AG20443 (cell line): ENCODE measurements at places on chromosomes 7 and 10.

DNA sequence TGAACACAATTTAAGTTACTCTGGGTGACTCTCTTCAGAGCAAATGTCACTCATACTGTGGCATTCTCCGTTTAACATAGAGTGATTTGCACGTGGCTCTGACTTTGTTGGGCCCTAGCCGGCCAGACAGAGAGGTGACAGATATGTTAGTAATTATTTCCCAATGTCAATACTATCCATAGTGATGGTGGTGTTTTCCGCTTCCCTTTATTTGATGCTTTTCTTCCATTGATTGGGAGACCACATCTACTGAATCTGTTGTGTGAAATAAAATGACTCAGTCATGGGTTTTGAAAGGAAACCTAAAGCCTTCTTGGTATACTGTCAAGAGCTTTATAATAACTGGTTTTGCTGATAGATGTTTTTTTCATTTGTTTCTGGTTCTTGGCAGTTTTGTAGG is 7.4 kb downstream of the AVL9 start:
- no peak for DNase-seq

DNA sequence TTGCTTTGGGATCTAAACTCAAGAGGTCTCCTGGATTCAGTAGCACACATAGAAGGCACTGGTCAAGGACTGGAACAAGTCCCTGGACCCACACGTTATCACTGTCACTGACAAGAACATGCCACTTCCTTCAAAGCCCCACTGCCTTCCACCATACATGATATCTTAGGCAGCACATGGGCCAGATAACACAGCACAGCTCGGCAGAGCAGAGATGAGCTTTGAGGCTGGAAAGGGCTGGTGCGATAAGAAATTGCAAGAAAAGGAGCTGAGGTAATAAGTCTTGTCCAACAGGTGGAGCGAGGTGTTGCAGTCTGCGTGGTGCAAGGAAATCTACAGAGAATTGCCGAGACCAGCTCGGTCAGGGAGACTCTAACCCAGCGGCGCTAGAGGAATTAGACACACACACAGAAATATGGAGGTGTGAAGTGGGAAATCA is 139.8 kb upstream of the CDK13 start:
- DNase-seq, result no peak

GRCh38 chr10:53903756-53904155 is 897.3 kb downstream of the PCDH15 start:
- DNase-seq, result no peak

DNA sequence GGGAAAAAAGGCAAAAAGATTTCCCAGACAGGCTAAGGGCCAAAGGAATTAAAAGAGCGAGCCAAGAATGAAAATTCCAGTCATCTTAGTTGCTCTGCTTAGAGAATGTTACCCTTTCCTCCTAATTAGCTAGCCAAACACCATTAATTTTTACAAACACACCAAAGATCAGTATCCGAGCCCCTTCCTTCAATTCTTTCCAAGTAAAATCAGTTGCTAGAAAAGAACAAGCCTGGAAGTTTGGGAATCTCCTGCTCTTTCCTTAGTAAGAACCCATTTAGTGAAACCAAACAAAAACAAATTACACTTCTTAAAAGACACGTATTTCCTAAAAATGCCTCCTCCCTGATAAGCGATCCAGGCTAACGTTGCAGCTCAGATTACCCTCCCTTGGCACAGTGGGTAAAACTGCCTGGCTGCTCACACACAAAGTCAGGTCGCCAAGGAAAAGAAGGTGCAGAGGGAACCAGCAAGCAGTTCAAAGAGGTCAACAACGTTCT is 57.1 kb upstream of the ABLIM1 start:
- peak; percentile 42 for DNase-seq

- peak; percentile 88 for DNase-seq
Measured at GRCh38 chr10:69318867-69319727, 40.8 kb downstream of the HK1 start.

- DNase-seq, result no peak
Measured at GRCh38 chr10:28892818-28893547, 215.7 kb downstream of the BAMBI start.

DNA sequence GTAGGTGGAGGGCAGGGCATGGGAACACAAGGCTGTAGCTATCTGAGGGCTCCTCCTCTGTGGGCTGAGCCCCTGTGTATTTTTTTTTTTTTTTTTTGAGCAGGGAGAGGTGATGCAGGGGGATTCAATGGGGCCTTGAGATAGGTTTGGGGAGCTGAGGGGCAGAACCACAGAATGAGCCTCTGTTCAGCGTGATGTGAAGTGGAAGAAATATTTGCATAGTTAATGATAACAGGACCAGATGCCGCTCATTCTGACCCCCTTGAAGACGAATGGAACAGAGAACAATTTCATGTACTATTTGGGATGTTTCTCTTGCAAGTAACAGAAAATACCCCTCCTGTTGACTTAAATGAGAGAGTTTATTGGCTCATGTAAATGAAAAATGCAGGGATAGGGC is 69.7 kb upstream of the EMX2 start:
- no peak for DNase-seq

DNA sequence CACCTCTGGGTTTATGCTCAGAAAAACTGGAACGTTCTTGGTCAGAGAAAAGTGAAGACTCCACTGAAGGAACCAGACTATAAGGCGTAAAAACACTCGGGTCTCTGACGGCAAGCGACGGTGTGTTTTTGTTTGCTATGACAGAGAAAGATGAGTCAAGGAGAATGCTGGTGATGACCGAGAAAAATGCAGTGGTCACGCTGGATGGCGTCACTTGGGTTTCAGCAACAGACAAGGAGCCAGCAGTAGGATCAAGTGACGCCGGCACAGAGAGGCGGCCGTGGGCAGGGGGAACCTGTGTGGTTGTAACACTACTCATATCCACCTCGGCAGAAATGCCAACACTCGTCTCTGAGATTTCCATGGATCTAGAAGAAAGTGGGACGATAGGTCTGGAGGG is 63.4 kb downstream of the KIAA1549 start:
- DNase-seq, result no peak

DNA sequence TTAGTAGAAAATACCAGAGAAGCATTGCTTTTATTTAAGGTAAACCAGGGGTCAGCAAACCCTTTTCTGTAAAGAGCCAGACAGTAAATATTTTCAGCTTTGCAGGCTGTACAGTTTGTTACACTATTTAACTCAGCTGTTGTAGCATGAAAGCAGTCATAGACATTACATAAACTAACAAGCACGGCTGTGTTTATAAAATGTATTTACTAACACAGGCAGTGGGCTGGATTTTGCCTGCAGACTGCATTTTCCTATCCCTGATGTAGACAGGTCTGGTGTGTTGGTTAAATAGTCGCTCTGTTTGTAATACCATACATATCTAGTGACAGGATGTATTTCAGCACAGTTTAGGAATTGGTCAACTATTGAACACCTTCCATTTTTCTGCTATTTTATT is 129.3 kb downstream of the ST7 start:
- DNase-seq, result no peak

- no peak for DNase-seq
Measured at GRCh38 chr7:164882-165660, 27.3 kb upstream of the FAM20C start.

- no peak for DNase-seq
Measured at GRCh38 chr7:116139007-116139406, 71.3 kb upstream of the TES start.

GRCh38 chr7:128167791-128168666 is 73.0 kb upstream of the LEP start:
- no peak for DNase-seq

DNA sequence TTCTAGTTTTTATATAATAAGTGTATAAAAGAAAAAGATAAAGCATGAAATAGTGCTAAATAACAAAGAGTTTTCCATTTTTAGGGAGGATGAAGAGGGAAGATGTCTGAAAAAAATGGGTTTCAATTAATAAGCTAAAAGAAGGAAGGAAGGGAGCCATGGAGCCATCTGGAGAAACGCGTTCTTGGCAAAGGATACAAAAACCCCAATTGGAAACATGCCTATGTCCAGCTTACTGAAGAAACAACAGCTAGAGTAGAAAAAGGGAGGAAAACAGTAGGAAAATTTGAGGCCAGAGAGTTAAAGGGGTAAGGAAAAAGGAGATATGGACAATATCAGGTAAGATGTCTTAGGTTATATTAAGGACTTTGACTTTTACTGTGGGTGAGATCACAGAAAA is 416.2 kb upstream of the GHITM start:
- no peak for DNase-seq

GRCh38 chr10:46079831-46080585 is 33.9 kb upstream of the MSMB start:
- no peak for DNase-seq

GRCh38 chr10:15585303-15585715 is 134.4 kb downstream of the ITGA8 start:
- peak; percentile 88 for DNase-seq

DNA sequence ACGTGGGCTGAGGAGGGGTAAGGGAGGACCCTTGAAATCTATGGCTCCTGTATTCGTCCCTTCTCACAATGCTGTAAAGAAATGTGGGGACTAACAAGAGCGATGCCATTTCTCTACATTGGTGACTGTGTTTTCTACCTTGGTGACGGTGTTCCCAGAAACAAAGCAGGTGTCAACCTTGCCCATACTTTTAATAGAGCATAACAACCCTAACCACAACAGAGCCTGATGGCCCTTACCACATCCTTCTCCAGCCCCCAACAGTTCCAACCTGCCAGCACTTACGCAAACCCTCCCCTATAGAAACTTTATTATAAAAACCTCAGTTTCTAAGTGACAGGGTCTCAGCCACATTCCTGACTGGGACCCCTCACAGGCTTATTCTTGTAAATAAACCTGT is 28.2 kb upstream of the ADCYAP1R1 start:
- DNase-seq, result no peak

- DNase-seq, result no peak
Measured at GRCh38 chr7:140238778-140239652, 62.2 kb upstream of the KDM7A start.

- DNase-seq, result peak; percentile 56
Measured at GRCh38 chr10:78934532-78934898, 134.3 kb upstream of the ZMIZ1 start.
